Activated CD8-positive, alpha-beta memory T cell treated with anti-CD3 and anti-CD28 coated beads, Interleukin-2, amount 10 ng/mL, durations not matched to agents 7 days and 5 days (primary cell): ENCODE measurements at places on chromosomes 12 and 14.
A peak's percentile ranks its signal among the peaks of the same experiment; 100 is the strongest.

DNA sequence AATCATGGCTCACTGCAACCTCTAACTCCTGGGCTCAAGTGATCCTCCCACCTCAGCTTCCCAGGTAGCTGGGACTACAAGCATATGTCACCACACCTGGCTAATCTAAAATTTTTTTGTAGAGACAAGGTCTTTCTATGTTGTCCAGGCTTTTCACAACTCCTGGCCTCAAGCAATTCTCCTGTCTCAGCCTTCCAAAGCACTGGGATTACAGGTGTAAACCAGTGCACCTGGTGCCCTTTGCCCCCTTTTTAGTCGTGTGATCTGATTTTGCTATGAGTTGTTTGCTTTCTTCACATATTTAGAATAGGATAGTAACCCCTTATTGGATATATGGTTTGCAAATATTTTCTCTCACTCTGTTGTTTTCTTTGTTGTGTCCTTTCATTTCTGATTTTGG is 1.7 kb upstream of the RAD52 start:
- H3K4me1 ChIP-seq: peaks cover 22% of the 10 kb centered on the region
- peaks cover 10% of the 10 kb centered on the region for H3K36me3 ChIP-seq
- no peak for DNase-seq
- H3K27me3 ChIP-seq: no peaks in the 10 kb centered on the region
- H3K27ac ChIP-seq: peak overlapping the region; percentile 41
- no peak overlapping the region for H3K4me3 ChIP-seq

GRCh38 chr12:85575120-85576096 is 260.8 kb downstream of the RASSF9 start:
- no peak overlapping the region for H3K27ac ChIP-seq
- peak; percentile 41 for DNase-seq
- no peaks in the 10 kb centered on the region for H3K4me1 ChIP-seq
- H3K36me3 ChIP-seq: no peaks in the 10 kb centered on the region
- no peak overlapping the region for H3K4me3 ChIP-seq
- no peaks in the 10 kb centered on the region for H3K27me3 ChIP-seq

- no peak overlapping the region for H3K4me3 ChIP-seq
- no peaks in the 10 kb centered on the region for H3K4me1 ChIP-seq
- no peaks in the 10 kb centered on the region for H3K36me3 ChIP-seq
- no peak for DNase-seq
Measured at GRCh38 chr14:34660796-34661195, 30.8 kb upstream of the SNX6 start.

GRCh38 chr12:116416166-116416565 is 138.7 kb upstream of the MED13L start:
- H3K4me1 ChIP-seq: no peaks in the 10 kb centered on the region
- no peak overlapping the region for H3K4me3 ChIP-seq
- H3K36me3 ChIP-seq: no peaks in the 10 kb centered on the region
- no peak for DNase-seq
- H3K27me3 ChIP-seq: no peaks in the 10 kb centered on the region
- no peak overlapping the region for H3K27ac ChIP-seq

DNA sequence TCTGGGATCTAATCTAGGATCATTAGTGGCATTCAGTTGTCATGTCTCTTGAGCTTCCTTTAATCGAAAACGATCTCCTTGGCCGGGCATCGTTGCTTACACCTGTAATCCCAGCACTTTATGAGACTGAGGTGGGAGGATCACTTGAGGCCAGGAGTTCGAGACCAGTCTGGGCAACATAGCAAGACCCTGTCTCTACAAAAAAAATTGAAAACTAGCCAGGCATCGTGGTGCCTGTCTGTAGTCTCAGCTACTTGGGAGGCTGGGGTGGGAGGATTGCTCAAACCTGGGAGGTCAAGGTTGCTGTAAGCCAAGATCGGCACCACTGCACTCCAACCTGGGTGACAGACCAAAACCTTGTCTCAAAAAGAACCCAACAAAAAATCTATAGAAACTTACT is 9.0 kb downstream of the PUS1 start:
- no peak overlapping the region for H3K4me3 ChIP-seq
- peaks cover 44% of the 10 kb centered on the region for H3K36me3 ChIP-seq

DNA sequence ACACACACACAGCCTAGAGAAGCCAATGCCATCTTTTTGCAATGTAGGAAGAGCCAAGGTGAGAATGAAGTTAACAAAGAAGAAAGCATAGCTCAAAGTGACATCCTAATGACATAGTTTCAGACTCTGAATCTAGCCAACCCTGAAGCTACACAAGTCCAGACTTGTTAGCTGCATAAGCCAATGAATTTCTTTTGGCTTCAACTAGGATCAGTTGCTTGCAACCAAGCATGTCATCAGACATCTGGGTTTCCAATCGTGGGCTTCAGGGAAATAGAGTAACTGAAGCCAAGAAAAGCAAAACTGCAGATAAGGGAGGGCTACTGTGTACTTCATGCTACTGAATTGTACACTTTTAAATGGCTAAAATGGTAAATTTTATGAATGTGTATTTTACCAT is 4.4 kb upstream of the GPHN start:
- no peaks in the 10 kb centered on the region for H3K36me3 ChIP-seq
- H3K4me3 ChIP-seq: no peak overlapping the region
- peaks cover 35% of the 10 kb centered on the region for H3K27me3 ChIP-seq
- DNase-seq: no peak

- no peak overlapping the region for H3K27ac ChIP-seq
- peaks cover 2% of the 10 kb centered on the region for H3K27me3 ChIP-seq
- H3K4me1 ChIP-seq: no peaks in the 10 kb centered on the region
- no peak overlapping the region for H3K4me3 ChIP-seq
Measured at GRCh38 chr12:97292588-97292987, 170.0 kb upstream of the RMST start.

DNA sequence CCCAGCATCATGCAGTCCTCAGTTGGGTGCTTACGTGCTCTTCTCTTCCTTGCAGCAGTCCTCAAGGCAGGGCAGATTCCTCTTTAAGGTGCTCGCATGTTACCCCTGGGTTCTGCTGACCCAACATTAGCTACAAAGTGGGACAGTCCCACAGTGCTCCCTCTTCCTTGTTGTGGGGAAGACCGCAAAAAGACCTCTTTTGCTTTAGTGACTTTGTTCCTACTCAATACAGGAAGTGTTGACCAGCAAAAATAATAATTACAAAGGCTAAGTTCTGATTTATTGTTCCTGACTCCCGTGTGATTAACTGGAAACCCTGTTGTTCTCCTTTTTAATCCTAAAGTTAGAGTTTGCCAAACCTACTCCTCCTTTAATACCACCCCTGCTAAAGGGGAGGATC is 13.7 kb downstream of the PIGH start:
- no peaks in the 10 kb centered on the region for H3K27me3 ChIP-seq
- H3K4me3 ChIP-seq: no peak overlapping the region
- H3K36me3 ChIP-seq: peaks cover 5% of the 10 kb centered on the region
- peaks cover 6% of the 10 kb centered on the region for H3K4me1 ChIP-seq
- H3K27ac ChIP-seq: no peak overlapping the region

DNA sequence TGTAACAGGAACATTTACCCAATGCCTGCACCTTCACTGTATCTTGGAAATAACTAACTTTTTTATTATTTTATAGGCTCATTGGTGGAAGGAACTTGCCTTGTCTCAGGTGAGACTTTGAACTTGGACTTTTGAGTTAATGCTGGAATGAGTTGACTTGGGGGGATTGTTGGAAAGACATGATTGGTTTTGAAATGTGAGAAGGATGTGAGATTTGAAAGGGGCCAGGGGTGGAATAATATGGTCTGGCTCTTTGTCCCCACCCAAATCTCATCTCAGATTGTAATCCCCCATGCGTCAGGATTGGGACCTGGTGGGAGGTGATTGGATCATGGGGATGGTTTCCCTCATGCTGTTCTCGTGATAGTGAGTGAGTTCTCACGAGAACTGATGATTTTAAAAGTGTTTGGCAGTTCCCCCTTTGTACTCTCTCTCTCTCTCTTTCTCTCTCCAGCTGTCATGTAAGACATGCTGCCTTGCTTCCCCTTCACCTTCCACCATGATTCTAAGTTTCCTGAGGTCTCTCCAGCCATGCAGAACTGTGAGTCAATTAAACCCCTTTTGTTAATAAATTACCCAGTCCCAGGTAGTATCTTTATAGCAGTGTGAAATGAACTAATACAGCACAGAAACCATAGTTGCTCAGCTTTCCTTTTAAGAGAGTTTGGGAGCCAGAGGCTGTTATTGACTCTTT is 244.1 kb downstream of the BTG1 start:
- no peak overlapping the region for H3K4me3 ChIP-seq
- H3K27me3 ChIP-seq: no peaks in the 10 kb centered on the region
- no peak overlapping the region for H3K27ac ChIP-seq
- H3K4me1 ChIP-seq: peaks cover 18% of the 10 kb centered on the region

DNA sequence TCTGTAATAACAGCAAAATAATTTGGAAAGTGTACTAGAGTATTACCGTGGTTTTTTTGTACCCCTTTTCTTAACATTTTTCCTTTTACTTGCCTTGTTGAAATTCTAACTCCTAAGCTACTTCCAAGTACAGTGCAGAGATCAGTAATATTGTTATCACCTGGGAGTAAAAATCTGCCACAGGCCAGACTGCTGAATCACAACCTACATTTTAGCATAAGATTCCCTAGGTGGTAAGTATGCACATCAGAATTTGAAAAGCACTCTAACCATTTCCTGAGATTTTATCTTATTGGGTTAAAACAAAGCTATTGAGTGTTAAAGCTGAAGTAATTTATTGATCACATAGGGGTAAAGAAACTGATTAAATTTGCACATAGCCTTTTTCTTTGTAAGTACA is 55.2 kb upstream of the KCNH3 start:
- no peak for DNase-seq
- H3K27ac ChIP-seq: no peak overlapping the region
- H3K27me3 ChIP-seq: no peaks in the 10 kb centered on the region

GRCh38 chr12:26963413-26963812 is 25.1 kb downstream of the FGFR1OP2 start:
- no peak for DNase-seq
- no peak overlapping the region for H3K4me3 ChIP-seq
- H3K4me1 ChIP-seq: no peaks in the 10 kb centered on the region
- no peak overlapping the region for H3K27ac ChIP-seq
